ENCODE measurements at places on chromosomes 16 and 17.

GRCh38 chr16:48011466-48011865, 144.3 kb downstream of the ABCC12 start:
- DNase-seq = no peak

GRCh38 chr16:7025616-7026190, 306.9 kb upstream of the RBFOX1 start:
- no peak for DNase-seq

GRCh38 chr16:51577621-51578303, 426.7 kb upstream of the SALL1 start:
- DNase-seq = no peak

GRCh38 chr16:64740261-64740660, 381.6 kb downstream of the CDH11 start:
- DNase-seq = no peak

GRCh38 chr16:50267151-50267631, 840 bp downstream of the ADCY7 start:
- no peak for DNase-seq

GRCh38 chr16:3618769-3619141, 7.3 kb upstream of the SLX4 start:
- DNase-seq = no peak

- DNase-seq = peak; percentile 66
Observed at GRCh38 chr17:64130559-64131001, 636 bp upstream of the ERN1 start.

GRCh38 chr17:62628831-62629555, 1.5 kb downstream of the MRC2 start:
- DNase-seq = peak; percentile 85

- peak; percentile 56 for DNase-seq
Observed at GRCh38 chr17:9307313-9307998, 268.2 kb downstream of the STX8 start.

GRCh38 chr17:33292981-33293867, at the start of gene ASIC2:
Gene ASIC2 (minus strand): TSS chr17:33293295.
- peak; percentile 3 for DNase-seq

GRCh38 chr16:12390644-12391043, 413.0 kb downstream of the CPPED1 start:
- DNase-seq = peak; percentile 27

DNA sequence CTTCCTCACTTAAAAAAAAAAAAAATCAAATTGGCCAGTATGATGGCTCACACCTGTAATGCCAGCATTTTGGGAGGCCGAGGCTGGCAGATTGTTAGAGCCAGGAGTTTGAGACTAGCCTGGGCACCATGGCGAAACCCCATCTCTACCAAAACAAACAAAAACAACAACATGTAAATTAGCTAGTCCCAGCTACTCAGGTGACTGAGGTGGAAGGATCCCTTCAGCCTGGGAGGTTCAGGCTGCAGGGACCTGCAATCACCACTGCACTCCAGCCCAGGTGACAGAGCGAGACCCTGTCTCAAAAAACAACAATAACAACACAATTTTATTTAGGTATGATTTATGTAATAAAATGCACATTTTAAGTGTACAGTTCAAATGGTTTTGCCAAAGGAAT, 6.3 kb upstream of the EPOP start:
- no peak for DNase-seq

DNA sequence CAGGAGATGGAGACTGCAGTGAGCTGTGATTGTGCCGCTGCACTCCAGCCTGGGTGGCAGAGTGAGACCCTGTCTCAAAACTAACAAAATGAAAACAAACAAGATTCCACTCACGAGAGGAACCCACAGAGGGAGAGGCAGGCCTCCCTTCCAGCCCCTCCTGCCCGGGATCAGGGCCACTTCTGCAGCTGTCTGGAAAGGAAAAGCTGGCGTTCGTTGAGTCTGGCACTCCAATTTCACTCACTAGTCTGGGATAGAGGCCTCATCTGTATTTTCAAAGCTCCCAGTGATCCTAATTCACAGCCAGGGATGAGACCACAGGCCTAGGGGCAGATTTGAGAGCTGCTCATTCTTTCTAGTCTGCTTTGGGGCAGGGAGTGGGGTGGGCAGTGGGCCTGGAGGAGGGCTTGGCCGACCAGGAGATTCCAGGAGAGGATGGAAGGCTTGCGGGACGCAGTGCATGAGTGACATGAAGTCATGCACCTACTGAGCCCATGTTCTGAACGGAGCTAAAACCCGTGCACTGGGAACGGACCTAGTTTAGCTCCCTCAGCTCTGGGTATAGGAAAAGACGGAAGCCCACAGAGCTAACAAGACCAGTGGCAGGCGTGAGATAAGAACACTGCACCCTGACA, 54.0 kb downstream of the COTL1 start:
- DNase-seq = no peak

DNA sequence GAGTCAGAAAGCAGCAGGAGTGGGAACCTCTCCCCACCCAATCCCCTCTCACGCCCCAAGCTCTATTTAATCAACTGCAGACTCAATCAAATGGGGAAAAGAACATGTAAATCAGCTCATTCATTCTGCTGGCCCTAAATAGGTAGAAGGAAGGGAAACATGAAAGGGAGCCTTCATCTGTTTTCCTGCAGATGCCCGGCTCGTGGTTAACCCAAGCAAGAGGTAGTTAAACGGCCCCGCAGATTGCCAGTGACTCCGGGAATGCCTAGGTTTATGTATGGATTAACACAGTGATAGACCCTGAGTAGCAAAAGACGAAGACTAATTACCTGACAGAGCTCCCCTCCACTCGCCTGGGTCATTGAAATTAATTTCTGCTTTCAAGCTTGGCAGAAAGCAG, 542.0 kb downstream of the WWOX start:
- no peak for DNase-seq

- no peak for DNase-seq
Observed at GRCh38 chr17:63649813-63650212, 27.6 kb downstream of the MAP3K3 start.

- DNase-seq = no peak
Observed at GRCh38 chr17:570388-570787, 144.3 kb downstream of the VPS53 start.

DNA sequence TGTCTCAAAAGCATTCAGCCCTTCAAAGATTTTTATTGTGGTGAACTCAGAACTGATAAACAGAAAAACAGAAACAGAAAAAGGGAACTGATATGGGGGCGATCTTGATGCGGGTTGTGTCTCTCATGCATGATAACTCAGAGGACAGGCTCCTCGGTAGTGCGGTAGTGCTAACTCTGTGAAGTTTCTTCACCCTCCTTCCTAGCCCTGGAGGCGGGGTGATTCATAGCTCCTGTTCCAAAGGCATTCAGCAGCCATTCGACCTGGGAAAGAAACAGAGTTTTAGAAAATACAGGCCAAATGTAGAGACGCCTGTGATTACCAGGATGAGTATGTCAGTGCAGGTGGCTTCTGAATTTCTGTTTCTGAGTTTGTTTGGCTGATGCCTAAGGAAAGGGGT, 5.5 kb upstream of the MAF start:
- peak; percentile 29 for DNase-seq

GRCh38 chr16:81634380-81635062, 144.6 kb upstream of the PLCG2 start:
- no peak for DNase-seq

DNA sequence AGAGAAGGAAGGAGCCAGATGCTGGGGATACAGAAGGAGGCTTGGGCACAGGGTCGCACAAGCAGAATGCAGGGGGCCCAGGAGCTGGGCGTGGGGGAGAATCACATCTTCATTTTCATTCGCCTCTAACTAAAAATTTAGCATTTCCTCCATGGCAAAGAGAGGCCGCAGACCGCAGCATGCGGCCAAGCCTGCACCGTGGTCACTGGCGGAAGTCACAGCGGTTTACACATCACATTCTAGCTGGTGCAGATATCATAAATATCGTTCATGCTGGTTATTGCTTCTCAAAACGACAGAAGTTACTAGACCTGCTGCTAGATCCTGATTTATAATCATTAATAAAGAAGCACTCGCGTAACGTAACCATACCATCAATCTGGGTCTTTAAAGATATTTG, 162.0 kb downstream of the NTN1 start:
- DNase-seq = no peak

- DNase-seq = peak; percentile 86
Observed at GRCh38 chr17:63838631-63839171, 3.8 kb downstream of the SMARCD2 start.

GRCh38 chr16:57016301-57016700, 26.9 kb downstream of the NLRC5 start:
- DNase-seq = no peak

GRCh38 chr17:70780031-70780430, 610.7 kb downstream of the KCNJ2 start:
- DNase-seq = no peak

Data from fibroblast of skin of abdomen (primary cell).